ENCODE measurements at places on chromosomes 6 and 20.

DNA sequence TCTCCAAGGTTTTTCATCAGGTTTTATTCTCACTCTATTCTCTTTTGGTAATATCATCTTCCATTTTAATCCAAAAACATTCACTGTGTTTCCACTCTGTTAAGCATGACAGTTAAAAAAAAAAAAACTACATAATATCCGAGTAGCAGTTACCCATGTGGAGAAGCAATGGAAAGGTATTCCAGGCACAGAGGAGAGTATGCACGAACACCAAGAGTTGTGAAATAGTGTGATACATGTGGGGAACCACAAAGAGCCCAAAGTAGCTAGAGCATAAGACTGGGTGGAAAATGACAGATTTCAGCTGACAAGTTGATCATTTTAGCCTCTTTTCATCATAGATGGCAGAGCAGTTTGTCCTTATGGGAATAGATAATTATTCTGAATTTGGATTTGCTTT, 19.9 kb upstream of the FBXL4 start:
- DNase-seq, result no peak

GRCh38 chr6:73722318-73723060, 26.5 kb downstream of the CD109 start:
- DNase-seq, result no peak

DNA sequence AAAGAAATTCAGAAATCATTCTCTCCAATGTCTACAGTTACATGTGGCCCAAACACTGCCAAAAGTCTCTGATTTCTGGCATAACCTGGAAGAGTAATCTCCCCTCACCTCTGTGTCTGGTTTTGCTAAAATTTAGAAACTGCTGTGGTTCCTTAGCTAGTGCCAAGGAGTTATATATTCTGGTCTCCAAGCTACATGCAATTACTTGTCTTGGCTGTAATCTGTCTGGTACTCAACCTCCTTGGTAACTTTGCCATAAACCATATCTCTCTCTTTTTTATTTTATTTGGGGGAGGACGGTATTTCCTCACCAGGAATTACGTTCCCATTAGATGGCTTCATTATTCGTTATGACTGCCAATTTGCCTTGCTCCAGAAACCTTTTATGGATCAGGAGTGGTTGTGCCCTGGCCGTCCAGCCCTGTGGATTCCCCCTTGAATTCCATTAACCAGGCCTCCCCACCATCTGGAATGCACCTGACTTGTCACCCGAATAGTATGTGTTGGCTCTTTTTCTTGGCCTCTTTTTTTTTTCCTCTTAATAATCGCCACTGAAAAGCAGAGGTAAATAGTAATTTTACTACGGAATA, 400.0 kb downstream of the CD83 start:
- DNase-seq, result no peak

GRCh38 chr20:37205130-37205529, 25.8 kb upstream of the MROH8 start:
- no peak for DNase-seq

- peak; percentile 41 for DNase-seq
Measured at GRCh38 chr20:49037962-49038387, 8.1 kb upstream of the CSE1L start.

- no peak for DNase-seq
Measured at GRCh38 chr6:137933696-137934095, 66.6 kb downstream of the TNFAIP3 start.

- DNase-seq, result no peak
Measured at GRCh38 chr6:125340175-125340835, 38.5 kb upstream of the HDDC2 start.
